ENCODE measurements at places on chromosomes 2 and 18.

DNA sequence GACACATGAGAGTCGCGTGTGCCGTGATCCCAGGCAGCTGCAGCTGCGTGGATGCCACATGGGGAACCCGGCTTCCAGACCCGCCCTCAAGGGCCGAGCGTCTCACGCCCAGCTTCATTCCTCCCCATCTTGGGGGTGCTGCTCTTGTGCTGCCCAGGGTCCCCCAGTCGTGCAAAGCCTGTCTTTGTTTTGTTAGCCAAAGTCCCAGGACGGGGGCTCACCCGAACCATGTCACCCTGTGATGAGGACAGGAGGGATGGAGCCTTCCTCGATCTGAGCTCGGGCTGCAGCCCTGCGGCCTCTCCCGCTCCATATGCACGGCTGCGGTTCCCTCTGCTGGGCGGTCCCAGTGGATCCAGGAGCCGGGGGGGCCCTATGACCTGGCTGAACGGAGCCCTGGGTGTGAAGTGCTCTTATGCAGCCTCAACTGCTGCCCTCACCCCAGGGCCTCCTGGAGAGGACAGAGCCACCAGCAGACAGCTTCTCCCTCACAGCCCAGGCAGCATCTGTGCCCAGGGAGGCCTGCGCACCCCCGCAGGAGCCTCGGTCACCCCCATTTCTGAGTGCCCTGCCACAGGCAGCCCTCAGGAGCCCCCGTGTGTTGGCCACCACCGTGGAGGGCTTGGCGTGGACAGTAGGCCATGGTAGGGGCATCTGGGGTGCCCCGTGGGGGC, 99.0 kb upstream of the CTDP1 start:
- DNase-seq = no peak

DNA sequence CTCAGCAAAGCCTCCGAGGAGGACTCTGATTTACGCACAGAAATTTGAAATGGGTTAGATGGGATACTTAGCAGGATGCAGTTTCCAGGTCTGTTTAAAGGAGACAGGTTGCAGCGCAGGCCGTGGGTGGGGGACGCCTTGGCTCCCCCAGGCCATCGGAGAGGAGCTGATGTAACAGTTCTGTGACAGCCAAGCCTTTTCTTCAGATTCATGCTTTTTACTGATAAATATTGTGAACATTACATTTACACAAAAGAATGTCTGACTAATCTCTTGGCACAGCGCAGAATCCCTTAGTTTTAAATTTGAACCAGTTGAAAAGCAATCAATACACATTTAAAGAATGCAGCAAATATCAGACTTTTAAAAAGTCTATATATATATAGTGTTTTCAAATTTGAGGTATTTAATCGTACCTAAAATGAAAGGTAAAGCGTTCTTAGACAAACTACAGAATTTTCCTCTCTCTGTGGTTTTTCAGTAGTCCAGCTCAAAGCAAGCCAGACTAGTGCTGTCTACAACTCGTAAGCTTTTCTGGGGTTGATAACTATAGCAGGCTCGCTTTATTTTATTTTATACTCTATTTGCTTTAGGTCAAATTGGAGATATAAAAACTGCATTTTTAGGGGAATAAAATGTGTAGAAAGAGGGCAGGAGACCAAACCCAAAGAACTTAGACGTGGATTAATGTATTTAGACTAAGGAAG, 221.9 kb downstream of the PIEZO2 start:
- DNase-seq = peak; percentile 89

- no peak for DNase-seq
These were observed 57.6 kb downstream of the BOLA3 start for GRCh38 chr2:74089816-74090745.

- no peak for DNase-seq
These were observed 126.4 kb upstream of the TLK1 start for GRCh38 chr2:171287036-171287571.

DNA sequence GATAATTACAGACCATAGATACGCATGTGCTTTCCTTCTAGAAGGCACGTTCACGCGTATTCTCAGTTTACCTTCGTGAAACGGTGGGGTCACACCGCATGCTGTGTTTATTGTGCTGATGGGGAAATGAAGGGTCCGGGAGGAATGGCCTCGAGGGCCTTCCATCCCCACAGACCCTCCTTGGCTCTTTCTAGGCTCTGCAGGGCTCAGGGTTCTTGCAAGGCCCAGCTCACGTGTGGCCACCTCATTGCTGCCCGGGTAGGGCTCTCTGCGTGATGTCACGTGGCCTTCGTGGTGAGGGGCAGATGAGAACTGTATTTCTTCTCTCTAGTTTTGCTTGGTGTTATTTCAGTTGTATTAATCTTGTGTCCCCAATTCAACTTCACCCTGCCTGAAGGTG, 133.5 kb upstream of the ALKAL2 start:
- no peak for DNase-seq

DNA sequence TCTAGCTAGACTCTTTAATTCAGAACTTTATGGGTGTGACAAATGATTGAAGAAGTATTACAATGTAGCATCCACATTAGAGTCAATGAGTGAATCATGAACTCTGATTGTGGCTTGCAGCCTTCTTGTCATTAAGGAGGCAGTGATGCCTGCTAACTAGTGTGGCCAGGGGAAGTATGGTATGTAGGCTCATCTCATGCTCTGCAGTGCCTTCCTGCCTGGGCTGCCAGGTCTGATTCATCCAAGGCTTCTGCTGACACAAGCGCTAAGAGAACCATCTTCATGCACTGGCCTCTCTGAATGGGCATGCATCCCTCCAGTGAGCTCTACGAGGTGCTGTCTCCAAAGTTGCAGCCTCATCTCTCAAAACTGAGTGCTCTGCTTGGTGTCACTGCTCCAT, 144.3 kb downstream of the MTCL1 start:
- DNase-seq = peak; percentile 48
